ENCODE measurements at places on chromosomes 6 and 20.

GRCh38 chr6:10720265-10720959, 2.5 kb upstream of the TMEM14C start:
- no peak for DNase-seq

DNA sequence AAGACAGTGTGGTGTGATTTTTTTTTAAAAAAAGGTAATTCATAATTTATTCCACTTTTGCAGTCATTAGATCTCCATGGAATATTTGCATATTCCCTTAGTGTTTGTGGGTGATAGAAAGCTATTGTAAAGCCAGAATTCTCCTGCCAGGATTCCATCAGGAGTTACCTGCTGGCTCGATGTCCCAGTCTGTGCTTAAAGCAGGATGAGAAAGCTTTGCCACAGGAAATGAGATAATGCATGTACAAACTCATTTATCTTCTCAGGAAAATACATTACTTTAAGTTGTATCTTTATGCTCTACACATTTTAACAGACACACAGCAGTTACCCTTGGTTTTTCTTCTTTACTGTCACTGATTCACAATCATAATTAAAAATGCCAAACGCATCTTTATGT, 553.0 kb downstream of the CD109 start:
- DNase-seq, result no peak

DNA sequence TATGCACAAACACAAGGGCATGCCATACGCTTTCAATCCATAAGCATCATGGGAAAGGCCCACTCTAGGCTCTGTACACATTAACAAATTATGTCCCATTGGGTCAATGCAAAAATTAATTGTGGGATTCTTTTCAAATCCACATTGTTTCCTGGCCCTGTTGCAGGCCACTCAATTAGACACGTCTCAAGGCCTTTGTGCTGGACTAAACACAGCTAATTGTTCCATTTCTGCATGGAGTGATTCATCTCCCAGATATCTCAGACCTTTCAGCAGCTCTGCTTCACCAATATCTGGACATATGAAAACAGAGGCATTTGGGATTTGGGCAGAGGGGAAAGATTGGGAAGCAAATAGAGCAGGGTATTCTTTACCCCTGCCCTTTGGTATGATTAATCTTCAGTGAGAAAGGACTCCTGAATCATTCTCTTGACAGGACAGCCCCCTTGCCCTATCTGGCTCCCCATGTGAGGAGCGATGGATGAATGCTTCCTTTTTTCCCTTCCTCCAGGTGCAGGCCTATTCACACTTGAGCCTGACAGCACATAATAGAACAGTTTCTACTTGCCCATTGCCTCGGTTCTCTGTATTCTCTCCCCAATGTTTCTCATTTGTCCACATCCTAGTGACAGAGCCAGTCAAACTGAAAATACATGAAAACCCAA, 547.6 kb downstream of the HAO1 start:
- DNase-seq, result peak; percentile 37

DNA sequence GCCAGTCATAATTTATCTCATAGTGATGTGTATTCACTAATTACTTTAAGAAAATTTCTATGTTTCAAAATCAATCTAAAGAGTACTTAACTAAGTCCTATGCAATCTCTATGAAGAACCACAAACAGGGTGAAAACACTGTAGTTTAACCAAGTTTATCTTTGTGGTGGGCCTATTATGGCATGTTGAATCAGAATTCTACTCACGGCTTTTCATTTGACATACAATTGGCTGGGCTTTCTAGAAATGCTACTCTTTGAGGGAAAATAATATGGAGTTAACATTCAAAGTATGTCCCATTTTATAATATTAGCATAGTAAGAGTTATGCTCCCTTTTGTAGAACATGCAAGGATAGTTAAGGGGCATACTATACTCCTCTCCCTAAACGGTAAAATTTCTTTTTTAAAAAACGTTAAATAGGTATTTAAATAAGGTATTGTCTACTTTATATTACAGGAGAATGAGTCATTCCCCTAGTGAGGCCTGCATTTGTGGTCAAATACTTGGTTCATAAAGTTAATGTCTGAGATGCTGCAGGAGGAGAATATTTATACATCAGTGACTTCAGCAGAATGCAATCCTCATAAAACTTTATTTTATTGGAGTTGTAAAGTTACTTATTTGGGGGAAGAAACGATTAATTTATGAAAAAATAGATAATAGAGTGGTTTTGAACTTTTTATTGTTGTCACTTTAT, 1.8 kb downstream of the MOXD1 start:
- no peak for DNase-seq

All from pons (tissue), 1 donor.